ENCODE measurements at places on chromosomes 3 and 15.

DNA sequence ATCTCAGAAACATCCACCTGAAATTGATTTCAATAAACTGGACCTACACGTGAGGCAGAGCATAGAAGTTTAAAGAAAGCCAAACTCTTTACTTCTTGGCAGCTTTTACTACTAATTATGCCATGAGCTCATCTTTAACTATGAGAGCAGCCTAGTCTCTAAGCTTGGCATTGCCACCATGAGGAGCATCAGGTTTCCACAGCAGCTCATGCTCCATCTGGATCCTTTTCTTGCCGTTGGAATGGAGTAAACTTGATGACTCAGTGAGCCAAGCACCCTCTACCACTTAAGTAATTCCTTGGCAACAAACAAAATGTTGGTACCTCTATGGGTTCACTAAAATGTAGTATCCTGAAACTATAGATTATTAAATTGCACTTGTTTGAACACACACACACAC lies 583.2 kb downstream of the EPHA3 start:
- DNase-seq: no peak

DNA sequence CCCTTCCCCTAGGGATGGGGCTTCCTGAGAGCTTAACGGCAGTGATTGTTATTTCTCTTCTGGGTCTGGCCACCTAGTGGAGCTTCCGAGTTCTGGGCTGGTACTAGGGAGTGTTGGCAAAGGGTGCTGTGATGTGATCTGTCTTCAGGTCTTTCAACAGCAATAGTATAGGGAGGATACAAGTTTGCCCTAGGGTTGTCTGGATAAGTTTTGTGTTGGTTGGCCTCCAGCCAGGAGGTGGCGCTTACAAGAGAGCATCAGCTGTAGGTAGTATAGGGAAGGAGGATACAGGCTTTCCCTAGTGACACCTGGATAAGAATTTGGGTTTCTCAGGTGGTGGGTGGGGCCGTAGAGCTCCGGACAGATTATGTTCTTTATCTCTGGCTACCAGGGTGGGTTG lies 19.2 kb upstream of the CPOX start:
- no peak for DNase-seq

GRCh38 chr15:93378558-93378957 lies 289.5 kb upstream of the RGMA start:
- no peak for DNase-seq

DNA sequence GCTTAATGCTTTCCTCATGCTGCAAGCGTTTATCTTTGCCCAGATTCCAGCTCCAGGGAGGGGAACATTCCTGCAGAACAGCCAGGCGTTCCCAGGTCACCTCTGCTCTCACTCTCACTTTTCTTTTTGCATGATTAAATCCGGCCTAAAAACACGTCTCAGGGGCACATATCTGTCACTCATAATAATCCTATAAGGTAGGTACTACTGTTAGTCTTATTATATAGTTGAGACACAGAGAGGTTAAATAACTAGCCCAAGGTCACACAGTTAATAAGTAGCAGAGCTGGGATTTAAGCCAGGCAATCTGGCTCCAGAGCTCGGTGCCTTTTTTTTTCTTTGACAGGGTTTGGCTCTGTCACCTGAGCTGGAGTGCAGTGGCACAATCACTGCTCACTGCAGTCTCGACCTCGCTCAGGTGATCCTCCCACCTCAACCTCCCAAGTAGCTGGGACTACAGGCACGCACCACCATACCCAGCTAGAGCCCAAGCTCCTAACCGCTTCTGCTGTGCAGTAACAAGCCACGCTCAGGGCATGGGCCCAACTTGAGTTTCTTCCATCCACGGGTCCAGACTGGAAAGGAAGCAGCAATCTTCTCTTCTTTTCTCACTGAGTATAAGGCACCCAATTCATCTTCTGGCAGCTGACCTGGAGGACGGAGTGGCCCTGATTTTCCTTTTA lies 96.5 kb downstream of the LIPC start:
- peak; percentile 35 for DNase-seq

GRCh38 chr15:70055601-70056051 lies 42.1 kb downstream of the TLE3 start:
- no peak for DNase-seq

- DNase-seq: no peak
These were observed 16.6 kb upstream of the MAGI1 start for GRCh38 chr3:66055289-66055688.

- DNase-seq: no peak
These were observed 62.7 kb downstream of the B3GNT5 start for GRCh38 chr3:183315739-183316138.

GRCh38 chr3:127139601-127140500 lies 53.1 kb upstream of the PRR23E start:
- DNase-seq: no peak

GRCh38 chr3:123779655-123780231 lies 104.4 kb downstream of the MYLK start:
- DNase-seq: no peak

DNA sequence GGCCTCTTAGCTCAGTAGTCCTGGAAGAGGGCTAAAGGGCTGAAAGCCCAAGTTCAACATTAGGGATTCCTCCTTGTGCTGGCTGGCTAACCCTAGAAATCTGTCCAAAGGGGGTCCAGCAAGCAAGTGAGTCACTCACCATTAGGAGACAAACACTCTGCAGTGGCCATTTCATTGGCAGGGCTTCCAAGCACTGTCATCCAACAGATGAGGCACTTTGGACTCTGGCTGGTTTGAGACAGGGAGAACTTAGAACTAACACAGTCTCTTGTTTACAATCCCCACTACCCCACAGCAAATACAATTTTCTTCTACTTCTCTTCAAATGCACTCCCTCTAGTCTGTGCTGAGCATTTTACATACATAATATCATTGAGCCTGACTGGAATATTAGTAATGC lies 10.1 kb upstream of the WNT5A start:
- DNase-seq: no peak

DNA sequence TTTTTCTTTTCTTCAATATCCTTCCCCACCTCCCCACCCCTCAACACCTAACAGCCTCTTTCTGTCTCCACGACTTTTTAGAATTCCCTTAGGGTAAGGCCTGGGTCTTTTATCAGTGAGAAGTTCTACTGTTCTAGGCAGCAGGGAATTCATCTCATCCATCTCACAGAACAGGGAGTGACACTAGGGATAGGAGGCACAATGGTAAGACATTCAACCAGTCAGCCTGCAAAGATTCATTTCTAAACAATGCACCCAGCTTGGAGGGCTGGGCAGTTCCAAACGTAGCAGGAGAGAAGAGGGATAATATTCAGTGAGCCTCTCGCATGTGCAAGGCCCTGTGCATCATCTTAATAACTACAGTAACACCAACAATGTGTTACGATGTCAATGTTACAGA lies 43.6 kb downstream of the LRIG1 start:
- DNase-seq: no peak

DNA sequence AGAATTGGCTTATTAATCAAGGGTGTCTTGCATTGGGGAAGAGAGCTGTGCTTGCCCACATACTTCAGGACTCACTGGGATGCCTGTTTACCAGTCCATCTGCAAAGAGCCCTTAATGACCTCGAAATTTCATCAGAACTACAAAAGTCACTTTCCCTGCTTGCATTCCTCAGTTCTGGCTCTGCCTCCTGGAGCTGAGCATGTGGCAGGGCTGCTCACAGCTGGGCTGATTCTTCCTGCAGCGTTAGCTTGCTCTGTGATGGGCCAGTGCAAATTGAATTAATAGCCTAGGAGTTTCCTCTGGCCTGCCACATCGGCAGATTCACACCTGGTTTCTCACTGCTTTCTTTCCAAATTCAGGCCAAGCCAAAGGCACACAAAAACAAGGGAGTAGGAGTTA lies 108.9 kb downstream of the DUT start:
- DNase-seq: peak; percentile 91

GRCh38 chr3:14425581-14426304 lies 23.3 kb downstream of the SLC6A6 start:
- DNase-seq: no peak

- DNase-seq: no peak
These were observed 41.8 kb downstream of the FSD2 start for GRCh38 chr15:82764117-82764490.

GRCh38 chr15:64070965-64071851 lies 22.4 kb downstream of the CIAO2A start:
- DNase-seq: peak; percentile 65

DNA sequence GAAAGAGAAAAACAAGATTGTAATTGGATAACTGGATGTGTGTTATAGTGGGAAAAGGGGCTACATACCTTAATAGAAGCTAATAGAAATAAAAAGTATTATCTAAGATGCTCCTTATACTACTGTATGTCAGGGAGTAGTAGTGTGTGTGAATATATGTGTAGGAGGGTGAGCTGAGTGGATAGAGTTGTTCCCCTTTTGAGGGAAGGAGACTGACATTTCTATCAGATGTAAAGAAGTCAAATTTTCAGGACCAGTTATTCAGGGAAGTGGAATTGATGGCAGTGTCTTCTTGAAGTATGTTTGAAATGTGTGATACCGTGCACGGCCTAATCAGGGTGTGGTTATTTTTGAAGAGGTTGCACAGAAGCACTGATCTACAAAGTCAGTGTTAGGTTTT lies 49.1 kb downstream of the PCOLCE2 start:
- DNase-seq: no peak

- DNase-seq: no peak
These were observed 874.6 kb downstream of the ROBO1 start for GRCh38 chr3:78893161-78893560.

DNA sequence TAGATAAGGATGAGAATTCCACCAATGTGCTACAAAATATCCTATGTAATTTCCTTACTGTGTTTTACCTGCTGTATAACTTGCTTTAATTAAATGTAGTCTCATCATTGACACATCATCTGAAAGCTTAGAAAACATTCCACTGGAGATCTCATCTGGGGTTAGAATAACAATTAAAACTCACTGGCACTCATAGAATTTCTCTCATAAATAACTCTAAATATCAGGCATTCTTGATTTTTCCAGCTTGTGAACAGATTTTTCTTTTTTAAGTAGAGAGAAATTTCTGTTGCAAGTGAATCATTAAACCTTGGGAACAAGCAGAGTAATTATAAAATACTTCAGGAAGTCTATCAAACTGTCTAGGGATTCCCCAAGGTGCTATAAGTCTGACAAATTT lies 843.8 kb downstream of the NAALADL2 start:
- DNase-seq: no peak

GRCh38 chr15:93152951-93153350 lies 63.9 kb upstream of the RGMA start:
- no peak for DNase-seq

- DNase-seq: no peak
These were observed 13.8 kb upstream of the OCA2 start for GRCh38 chr15:28112962-28113361.

DNA sequence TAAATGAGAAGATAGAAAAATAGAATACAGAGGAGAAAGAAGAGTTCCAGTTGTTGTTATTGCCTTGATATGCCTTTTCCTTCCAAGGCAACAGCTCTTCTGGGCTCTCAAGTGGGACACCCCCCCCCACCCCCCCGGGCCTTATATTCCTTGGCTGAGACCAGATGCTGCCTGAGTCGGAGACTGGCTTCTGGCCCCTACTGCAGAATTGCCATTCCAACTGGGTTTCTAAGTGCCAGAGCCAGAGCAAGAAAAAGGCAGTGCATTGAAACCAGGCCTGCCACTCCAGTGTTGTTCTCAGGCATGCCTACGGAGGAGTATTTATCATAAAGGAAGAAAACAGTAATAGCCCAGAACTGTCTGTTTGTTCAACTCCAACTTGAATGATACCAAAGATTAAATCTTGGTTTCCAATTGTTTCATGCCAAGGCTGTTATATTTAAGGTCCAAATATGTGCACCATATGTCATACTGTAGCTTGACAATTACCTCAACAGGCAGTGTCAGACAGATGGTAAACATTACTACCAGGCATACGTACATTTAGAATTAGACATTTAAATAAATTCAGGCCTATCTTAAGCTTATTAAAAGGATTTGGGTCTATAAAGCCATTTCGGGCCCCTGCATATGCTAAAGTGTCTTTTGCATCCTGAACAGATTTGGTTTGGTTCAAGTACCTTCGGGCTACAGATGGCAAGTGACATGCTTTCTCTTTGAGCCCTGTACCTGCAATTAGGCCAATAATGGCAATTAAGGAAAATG lies 209.9 kb upstream of the SEMA6D start:
- no peak for DNase-seq

- no peak for DNase-seq
These were observed 26.9 kb downstream of the PHC3 start for GRCh38 chr3:170154569-170155143.

DNA sequence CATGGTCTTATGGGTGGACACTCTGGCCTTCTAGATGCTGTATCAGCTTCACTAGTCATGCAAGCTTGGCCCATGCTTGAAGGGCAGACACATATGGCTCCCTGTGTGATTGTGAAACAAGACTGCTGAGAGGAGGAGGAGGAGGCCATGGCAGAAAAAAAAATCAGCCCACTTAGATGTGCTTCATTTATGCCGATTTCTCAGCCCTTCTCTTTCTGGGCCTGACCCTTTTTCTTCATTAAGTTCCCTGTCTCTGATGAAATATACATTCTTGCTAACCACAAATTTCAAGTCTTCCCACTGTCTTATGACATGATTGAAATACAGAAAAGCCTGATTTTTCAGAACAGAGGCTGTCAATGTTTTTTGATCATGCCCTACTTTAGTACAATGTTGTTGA lies 213.0 kb upstream of the FEZF2 start:
- DNase-seq: peak; percentile 43

DNA sequence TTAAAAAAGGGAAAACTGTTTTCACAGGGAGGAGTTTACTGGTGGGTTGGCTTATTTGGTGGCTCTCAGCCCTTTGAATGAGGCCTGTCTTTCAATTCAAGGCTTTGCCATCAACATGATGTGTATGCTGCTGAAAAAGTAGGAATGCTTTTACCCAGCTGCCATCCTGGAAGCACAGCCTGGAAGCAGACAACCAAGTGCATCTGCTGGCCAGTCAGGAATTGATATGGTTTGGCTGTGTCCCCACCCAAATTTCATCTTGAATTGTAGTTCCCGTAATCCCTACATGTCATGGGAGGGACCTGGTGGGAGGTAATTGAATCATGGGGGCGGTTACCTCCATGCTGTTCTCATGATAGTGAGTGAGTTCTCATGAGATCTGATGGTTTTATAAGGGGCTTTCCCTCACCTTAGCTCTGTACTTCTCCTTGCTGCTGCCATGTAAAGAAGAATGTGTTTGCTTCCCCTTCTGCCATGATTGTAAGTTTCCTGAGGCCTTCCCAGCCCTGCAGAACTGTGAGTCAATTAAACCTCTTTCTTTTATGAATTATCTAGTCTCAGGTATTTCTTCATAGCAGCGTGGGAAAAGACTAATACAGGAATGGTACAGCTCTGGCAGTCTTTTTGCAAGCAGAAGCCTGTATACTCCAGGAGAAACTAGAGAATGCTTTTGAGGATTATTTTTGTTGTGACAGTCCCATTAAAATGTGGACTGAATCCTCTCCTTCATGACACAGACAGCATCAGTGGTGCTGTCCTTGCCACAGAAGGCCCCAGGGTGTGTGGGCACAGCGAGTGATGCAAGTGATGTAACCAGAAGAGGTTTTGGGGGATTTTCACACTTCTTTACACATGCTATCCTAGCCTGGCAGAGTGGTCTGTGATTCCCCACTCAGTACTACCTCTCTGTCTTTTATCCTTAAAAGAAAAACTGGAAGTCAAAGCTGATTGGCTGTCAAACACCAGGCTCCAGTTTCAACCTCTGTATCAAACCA lies 20.0 kb downstream of the PLCL2 start:
- DNase-seq: no peak
